Pancreas (tissue), 10 donors: ENCODE measurements at places on chromosomes 4 and X. TPM values are rescaled to one million over a fixed set of nuclear protein-coding genes. Genes with fewer than 3 reads are reported as not detected.

TMPRSS11E gene
- total RNA-seq = 0.67 TPM

ADH6 gene
- total RNA-seq = 0.04 TPM

SMIM10 gene
- 1.2 TPM for total RNA-seq

GYPB gene
- not detected for total RNA-seq

NEUROG2 gene
- not detected for total RNA-seq

PCDH18 gene
- 0.65 TPM for total RNA-seq

GAGE1 gene
- total RNA-seq = not detected

F8A3 gene
- 4.7 TPM for total RNA-seq

DNA sequence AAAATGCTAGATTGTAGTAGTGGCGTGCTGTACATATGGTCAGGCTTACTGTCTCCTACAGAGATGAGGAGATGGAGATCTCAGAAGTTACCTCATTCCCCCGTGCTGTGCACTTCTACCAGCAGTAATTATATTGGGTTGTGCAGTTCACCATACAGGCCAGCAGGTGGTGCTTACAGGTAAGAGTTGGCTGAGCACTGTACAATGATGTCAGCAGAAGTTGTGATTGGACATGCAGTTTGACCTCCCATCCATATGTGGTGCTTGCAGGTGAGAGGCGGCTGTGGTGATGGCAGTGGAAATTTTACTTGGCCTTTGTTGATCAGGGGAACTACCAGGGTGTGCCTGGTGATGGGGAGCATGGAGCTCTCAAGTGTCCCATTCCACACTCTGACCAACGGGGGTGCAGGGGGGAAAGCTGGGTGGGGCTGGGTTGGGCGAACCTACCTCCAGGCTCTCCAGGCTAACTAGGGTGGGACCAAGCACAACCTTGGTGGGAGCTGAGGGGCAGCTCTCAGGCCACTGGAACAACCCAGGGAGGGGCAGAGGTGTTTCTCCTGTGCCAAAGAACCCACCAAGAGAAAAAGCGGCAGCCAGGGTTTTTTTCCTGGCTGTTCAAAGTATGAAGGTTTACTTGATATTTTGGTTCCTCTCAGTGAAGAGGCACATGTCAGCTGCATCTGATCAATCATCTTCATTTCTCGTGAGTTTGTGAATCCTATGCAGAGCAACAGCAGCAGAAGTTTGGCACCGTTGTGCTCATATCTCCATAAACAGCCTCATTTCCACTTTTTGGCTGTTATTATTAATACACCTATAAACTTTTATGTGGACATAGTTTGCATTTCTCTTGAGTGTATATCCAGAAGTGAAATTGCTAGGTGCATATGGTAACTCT is 73.8 kb upstream of the FREM3 start:
- DNase-seq = peak; percentile 15

DNA sequence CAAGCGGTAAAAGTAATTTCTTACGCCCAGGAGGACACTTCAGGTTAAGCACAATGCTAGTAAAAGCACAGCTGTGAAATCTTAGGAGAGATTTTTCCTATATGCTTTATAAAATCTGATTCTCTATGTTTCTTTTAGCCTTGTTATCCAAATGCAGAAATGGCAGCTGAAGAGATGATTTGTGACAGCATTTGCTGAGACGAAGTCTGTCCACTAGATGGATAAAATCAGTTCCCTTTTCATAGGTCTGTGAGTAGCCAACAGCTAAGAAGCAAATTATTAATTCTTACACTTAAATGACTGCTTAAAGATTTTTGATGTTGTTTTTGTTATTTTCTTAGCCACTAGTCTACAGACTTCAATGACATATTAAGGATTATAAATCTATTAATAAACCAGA is 5.3 kb downstream of the GPM6A start:
- no peak for DNase-seq

- DNase-seq = peak; percentile 47
These were observed 59.8 kb downstream of the PTCHD1 start for GRCh38 chrX:23394421-23394820.

GRCh38 chr4:94228493-94229216 is 21.0 kb downstream of the SMARCAD1 start:
- DNase-seq = no peak

DNA sequence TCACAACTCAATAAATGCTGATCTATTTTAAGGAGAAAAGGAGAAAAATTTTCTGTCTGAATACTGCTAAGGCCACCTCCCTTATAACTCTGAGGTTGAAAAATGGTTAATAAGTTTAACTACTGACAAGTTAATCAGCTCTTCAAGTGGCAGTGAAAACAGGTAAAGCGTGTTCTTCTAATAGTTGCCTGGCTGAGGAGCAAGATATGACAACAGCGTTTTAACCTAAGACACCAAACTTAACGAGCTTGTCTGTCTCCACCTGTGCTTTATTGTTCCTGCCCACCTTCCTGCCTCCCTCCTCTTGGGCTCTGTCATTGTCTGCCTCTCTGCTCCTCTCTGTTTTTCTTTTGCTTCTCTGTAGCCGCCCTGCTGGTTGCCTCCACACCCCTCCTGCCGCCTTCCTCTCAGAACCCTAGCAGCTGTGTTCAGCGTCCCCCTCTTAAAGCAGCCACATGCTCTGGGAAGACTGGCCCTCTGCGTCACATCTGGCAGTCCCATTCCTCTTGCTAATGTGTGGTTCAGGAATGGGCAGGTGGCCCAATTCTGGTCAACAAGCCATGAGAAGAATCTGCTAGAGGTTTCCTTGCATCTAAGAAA is 4.3 kb upstream of the TSPAN5 start:
- DNase-seq = no peak

DNA sequence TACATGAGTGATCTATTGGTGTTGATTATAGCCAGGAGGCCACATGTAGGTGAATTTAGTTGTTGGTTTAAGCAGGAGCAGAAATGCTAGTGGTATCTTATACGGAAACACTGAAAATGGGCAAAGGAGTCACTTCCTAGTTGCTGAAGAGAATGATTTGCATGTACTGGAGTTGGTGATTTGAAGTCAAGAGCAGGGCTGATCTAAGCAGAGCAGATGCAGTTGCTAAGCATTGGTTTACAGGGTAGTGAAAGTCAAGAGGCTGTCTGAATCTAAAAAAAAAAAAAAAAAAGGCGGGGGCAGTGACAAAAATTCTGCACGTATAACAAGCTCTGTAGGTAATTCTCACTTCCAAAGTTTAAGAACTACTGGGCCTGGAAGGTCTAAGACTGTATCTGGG is 90.4 kb upstream of the HPRT1 start:
- DNase-seq = no peak

- no peak for DNase-seq
These were observed 34.1 kb downstream of the TNIP2 start for GRCh38 chr4:2722033-2722432.

- no peak for DNase-seq
These were observed 986.0 kb downstream of the CCSER1 start for GRCh38 chr4:91113130-91113706.

GRCh38 chr4:171117457-171117856 is 695.7 kb upstream of the GALNTL6 start:
- no peak for DNase-seq

GRCh38 chr4:1746265-1746691 is 25.0 kb downstream of the TACC3 start:
- peak; percentile 61 for DNase-seq

GRCh38 chr4:169385376-169385775 is 114.6 kb upstream of the SH3RF1 start:
- DNase-seq = no peak

DNA sequence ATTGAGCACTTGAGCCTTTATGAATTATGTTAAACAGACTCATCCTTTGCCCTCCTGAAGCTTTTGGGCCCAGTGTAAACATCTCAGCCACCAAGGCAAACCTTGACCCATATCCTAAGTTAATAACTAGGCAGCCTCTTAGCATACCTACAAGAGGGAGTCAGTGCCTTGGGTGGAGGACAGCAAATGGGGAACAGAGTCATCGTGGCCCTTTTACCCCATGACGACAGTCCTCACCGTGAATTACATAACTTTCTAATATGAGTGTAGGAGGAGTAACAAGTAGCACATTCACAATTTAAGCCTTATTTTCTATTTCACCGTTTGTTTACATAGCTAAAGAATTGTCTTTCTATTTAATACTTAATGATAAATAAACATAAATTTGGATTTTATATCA is 16.8 kb downstream of the CLDN22 start:
- DNase-seq = no peak

GRCh38 chr4:176781739-176782100 is 11.0 kb downstream of the VEGFC start:
- no peak for DNase-seq

- no peak for DNase-seq
These were observed 83.2 kb upstream of the USP9X start for GRCh38 chrX:41002026-41002425.

DNA sequence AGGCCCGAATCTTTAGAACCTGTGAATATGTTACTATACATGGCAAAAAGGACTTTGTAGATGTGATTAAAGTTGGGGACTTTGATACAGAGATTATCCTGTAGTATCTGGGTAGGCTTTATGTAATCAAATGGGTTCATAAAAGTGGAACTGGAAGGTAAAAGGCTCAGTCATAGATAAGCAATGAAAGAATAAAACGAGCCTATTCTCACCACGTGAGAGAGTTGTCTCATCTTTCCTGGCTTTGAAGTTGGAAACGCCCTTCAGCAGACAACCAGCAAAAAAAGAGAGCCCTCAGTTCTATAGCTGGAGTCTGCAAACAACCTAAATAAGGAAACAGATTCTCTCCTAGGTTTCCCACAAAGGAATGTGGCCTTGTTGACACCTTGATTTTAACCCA is 805.8 kb upstream of the DIAPH2 start:
- DNase-seq = no peak

- no peak for DNase-seq
These were observed 156.8 kb upstream of the RASGEF1B start for GRCh38 chr4:81628489-81628888.

DNA sequence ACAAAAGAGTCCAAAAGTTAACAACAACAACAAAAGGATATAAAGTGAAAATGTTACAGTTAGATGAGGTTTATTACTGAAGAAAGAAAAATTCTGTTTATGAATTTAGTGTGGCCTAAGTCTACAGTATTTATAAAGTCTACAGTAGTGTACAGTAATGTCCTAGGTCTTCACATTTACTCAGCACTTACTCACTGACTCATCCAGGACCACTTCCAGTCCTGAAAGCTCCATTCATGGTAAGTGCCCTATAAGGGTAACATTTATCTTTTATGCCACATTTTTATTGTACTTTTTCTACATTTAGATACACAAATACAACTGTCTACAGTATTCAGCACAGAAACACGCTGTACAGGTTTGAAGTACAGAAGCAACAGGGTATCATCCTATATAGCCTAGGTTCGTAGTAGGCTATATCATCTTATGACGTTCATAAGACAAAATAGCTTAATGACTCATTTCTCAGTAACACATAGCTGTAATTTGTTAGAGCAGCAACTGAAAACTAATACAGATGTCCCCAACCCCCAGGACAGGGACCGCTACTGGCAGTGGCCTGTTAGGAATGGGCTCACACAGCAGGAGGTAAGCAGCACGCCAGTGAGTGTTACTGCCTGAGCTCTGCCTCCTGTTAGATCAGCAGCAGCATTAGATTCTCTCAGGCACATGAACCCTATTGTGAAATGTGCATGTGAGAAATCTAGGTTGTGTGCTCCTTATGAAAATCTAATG is 61.3 kb downstream of the CENPC start:
- no peak for DNase-seq

DNA sequence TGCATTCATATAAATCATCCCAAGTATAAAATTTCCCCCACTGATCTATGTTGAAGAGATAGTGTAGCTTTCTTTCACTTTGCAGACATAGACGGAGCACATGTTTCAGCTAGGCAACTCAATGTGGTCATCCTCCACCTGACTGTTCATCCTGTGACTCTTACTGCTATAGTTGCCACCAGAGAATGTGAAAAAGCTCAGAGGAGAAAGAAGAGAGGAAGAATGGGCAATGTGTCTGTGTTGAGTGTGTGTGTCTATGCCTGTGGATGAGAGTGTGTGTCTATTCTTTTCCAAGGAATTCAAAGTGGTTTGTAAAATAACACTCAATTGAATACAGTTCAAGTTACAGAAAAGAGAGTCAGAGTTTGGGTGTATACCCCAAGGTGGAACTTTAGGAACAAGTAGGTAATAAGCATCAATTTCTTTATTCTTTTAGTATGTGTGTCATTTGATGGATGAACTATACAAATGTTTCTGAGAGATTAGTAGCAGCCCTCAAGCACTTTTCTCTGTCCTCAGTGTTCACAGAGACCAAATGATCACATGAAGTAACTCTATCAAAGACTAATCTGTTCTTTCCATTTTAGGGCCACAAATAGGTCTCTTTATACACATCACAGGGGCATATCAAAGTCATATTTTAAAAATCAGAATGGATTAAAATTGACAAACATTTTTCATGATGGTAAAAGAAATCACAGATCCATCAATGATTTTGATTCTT is 2.3 kb downstream of the SNCA start:
- DNase-seq = no peak

DNA sequence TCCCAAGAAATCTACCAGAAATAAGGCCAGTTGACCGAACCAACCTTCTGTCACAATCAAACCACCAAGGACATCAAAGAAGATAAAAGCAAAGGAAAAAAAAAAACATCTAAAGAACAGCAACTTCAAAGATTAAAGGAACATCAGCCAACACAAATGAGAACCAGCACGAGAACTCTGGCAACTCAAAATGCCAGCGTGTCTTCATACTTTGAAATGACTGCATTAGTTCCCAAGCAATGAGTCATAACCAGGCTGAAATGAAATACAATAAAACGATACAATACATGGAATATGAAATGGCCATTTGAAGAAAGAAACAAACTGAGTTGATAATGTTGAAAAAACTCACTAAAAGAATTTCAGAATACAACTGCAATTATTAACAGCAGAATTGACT is 611.6 kb upstream of the GRIA3 start:
- no peak for DNase-seq

GRCh38 chr4:53785996-53786395 is 194.7 kb upstream of the LNX1 start:
- DNase-seq = no peak
